ENCODE measurements at places on chromosomes 4 and X.

DNA sequence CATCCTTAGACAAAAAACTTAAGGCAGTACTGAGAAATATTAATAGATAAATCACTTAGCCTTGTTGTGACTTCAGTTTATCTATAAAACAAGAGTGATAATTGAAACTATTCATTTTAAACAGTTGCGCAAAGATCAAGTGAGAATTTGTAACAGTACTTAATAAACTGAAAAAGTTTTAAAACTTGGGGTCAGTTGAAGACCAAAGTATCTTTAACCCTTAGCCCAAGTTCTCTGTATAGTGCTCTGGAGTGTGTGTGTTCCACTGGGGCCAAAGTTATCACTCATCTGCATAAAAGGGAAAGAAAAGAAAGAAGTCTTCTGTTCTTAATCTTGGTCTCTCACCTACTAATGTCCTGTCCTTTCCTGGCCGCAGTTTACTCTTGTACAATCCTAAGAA, 11.3 kb downstream of the SMIM14 start:
- no peak for DNase-seq

- DNase-seq: no peak
These were observed 25.3 kb upstream of the GBA3 start for GRCh38 chr4:22667332-22667940.

- no peak for DNase-seq
These were observed 31.6 kb upstream of the HUWE1 start for GRCh38 chrX:53718073-53718472.

GRCh38 chrX:110745288-110745687, 50.3 kb downstream of the CHRDL1 start:
- no peak for DNase-seq

- DNase-seq: no peak
These were observed 98.2 kb downstream of the SLC39A8 start for GRCh38 chr4:102247041-102247440.

- DNase-seq: no peak
These were observed 89.3 kb upstream of the HHIP start for GRCh38 chr4:144556636-144557035.

- no peak for DNase-seq
These were observed 49.5 kb downstream of the UNC5C start for GRCh38 chr4:95499291-95499696.

GRCh38 chr4:57053508-57053907, 56.7 kb downstream of the IGFBP7 start:
- DNase-seq: peak; percentile 95

GRCh38 chr4:62193761-62194160, 993.6 kb downstream of the ADGRL3 start:
- DNase-seq: no peak

DNA sequence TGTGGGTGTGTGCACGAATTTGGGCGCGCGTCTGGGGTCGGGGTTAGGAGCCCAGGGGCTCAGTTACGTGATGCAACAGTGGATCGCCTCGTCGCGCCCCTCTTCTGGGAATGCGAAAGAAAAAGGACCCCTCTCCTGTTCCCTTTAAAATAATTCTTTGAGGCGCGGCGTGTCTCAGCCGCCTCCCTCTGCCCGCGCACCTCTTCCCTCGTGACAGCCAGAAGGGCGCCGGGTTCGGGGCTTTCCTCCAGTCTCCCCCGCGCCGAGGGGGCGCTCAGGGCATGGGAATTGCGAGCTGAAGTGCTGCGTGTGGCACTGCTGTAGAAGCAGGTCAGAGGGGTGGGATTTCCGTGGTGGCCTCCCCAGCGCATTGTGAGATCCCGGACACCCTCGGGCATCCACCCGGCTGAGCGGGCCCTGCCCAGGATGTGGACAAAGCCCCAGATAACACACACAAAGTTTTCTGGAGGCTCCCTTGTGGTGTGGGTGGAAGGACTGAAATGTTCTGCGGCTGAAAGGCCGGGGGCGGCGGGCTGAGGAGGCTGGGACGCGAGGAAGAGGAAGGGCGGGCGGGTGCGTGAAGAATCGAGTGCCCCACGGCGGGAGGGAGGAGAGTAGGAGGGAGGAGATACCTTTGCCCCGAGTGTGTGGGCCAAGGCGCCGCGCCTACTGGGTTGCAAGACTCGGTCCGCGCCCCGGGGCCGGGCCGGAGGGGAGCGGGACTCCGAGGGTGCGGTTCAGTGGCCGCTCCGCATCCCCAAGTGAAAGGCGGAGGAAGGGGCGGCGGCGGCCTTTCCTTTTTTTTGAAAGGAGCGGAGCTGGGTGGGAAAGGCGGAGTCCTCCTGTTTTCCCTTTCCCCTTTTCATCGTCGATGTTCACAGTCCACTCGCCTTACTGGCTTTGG, 752 bp downstream of the SEPTIN11 start:
- peak; percentile 30 for DNase-seq

GRCh38 chrX:111671668-111672067, 9.3 kb upstream of the ALG13 start:
- no peak for DNase-seq

DNA sequence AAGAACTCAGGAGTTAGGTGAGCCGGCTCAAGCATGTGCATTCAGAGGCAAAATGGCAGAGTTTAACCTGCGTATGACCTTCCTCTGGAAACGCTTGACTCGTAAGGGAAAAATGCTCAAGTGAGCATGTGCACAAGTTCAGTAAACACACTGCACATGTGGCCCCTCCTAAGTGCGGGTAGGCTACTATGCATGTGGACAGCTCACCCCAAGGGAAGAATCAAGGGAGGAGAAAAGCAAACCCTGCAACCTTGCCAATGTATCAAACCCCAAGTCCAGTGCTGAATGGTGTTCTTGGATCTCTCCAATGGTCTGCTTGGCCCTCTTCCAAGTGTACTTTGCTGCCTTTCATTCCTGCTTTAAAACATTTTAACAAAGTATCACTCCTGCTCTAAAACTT, 407.1 kb downstream of the ADAM29 start:
- no peak for DNase-seq

- DNase-seq: no peak
These were observed 157.1 kb upstream of the PGRMC2 start for GRCh38 chr4:128444544-128445302.

- DNase-seq: no peak
These were observed 48.3 kb downstream of the CD99L2 start for GRCh38 chrX:150849996-150850720.

GRCh38 chr4:153151535-153152455, 52.4 kb upstream of the TRIM2 start:
- peak; percentile 58 for DNase-seq

- DNase-seq: peak; percentile 65
These were observed 40.6 kb downstream of the GABRB1 start for GRCh38 chr4:47071901-47072341.

DNA sequence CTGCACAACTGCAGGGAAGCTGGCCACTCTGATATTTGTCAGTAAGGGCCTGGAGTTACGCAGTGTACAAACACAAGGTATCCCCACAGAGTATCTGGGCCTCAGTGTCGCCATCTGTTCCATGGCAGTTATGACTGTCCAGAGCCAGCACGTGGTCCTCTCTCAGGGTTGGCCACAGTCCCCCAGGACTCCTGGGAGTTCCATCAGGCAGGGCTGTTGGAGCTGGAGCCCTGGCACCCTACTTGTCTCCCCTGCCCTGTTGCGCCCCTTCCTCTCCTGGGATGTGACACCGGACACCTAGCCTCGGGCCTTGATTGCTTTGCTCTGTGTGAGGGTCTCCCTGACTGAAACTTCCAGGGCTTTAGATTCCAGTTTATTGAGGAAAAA, 8.4 kb downstream of the HTRA3 start:
- DNase-seq: no peak

DNA sequence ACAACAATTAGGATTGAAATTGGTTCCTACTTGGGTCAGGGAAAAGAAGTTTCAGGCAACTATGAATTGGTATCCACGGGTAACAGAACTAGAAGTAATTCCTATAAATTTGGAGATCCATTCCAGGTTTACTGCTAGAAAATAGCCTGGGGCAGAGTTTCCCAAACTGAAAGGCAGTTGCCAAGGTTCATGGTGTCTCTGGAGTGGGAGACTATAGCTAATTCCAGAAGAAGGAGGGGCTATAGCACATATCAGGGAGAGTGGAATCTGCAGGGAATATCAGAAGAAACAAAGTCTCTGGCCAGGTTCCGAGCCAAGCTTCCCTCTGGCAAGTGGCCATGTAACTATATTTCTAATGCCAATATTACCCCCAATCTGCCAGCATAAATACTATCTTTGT, 166.3 kb downstream of the GALNTL6 start:
- no peak for DNase-seq

DNA sequence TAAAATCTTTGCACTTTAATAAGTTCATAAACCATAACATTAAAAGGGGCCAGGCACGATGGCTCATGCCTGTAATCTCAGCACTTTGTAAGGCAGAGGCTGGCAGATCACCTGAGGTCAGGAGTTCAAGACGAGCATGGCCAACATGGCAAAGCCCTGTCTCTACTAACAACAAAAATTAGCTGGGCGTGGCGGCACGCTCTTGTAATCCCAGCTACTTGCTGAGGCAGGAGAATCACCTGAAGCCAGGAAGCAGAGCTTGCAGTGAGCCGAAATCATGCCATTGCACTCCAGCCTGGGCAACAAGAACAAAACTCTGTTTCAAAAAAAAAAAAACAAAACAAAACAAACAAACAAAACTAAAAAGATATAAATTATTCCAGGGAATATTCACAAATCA, 595.2 kb upstream of the LCORL start:
- DNase-seq: no peak

DNA sequence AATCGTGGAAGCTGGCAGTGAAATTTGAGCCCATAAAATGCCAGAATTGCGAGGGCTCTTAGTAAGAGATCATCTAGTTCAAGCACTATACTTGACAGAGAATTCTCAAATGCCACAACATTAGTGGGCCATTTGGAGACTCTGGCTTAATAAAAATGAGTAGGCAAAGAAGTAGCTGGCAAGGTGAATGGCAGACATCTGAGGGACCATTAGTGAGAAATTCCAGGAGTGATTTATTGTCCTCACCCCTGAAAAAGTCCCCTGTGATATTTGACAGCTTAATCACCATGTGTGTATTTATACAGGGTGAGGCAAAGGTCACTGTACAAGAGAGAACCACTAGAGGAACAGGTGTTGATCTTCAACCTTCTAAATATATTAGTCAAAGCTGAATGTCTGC, 207.5 kb downstream of the CHRDL1 start:
- no peak for DNase-seq

- DNase-seq: no peak
These were observed 1564.8 kb downstream of the RPA4 start for GRCh38 chrX:98448524-98448923.

DNA sequence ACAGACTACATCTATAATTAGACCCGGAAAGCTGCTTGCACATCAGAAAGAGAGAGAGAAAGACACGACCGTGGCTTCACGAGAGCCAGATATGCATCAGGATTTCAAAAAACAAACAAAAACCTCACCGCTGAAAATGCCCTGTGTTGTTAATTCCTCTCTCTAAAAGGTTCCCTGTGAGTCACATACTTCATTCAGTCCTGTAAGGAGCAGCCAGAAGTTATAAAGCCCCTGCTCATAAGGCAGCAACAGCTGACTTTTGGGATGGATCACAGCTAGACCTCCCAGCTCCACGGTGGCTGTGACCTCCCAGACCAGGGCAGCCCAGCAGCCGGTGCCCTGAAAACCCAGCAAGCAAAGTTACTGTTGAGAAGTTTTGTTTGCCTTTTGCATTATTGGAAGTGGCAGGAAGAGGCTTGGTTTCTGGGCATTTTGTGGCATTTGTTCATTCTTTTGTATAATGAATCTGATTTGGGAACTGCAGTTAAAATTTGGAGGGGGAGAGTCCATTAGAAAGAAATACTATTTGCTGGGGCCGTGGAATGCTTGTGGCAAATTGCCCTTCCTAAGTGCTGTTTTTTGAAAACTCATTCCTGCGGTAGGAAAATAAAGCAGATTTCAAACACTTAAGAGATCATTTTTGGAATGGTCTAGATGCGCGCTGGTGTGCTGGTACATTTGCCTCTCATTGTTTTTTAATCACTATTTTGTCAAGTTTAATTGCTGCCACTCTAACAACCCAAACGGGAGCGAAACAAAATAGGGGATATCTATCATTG, 520.4 kb downstream of the BCOR start:
- no peak for DNase-seq

- DNase-seq: no peak
These were observed 127.7 kb downstream of the DCTD start for GRCh38 chr4:182789529-182789928.

DNA sequence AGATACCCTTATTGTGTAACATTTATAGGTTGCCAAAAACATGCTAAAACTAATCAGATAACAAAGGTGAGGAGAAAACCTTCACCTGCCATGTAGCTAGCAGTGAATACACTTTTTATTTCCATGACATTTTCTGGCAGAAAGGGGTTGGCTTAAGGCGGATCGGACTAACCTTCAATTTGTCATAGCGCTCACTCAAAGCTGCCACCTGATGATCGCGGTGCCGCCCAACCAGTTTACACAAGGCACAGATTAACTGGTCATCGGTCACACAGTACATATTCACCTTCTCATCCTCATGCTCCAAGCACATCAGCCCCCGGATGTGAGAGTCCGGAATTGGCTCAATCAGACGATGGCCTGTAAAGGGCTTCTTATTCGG, 53.7 kb downstream of the MID1 start:
- DNase-seq: no peak

DNA sequence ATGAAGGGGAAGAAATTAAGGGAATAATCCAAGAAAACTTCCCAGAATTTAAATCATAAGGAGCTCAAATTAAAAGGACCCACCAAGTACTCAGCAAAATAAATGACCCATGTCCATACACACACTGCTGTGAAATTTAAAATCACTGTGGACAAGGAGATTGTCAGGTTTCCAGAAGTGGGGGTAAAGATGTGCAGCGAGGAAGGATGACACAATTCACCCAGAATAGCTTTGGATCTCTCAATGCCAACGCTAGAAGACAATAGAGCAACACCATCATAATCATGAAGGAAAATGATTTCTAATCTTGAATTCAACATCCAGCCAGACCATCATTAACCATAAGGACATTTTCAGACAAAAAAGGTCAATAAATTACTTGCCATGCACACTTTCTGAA, 65.7 kb downstream of the CASK start:
- no peak for DNase-seq

GRCh38 chr4:186984105-186984644, 260.5 kb upstream of the FAT1 start:
- no peak for DNase-seq

DNA sequence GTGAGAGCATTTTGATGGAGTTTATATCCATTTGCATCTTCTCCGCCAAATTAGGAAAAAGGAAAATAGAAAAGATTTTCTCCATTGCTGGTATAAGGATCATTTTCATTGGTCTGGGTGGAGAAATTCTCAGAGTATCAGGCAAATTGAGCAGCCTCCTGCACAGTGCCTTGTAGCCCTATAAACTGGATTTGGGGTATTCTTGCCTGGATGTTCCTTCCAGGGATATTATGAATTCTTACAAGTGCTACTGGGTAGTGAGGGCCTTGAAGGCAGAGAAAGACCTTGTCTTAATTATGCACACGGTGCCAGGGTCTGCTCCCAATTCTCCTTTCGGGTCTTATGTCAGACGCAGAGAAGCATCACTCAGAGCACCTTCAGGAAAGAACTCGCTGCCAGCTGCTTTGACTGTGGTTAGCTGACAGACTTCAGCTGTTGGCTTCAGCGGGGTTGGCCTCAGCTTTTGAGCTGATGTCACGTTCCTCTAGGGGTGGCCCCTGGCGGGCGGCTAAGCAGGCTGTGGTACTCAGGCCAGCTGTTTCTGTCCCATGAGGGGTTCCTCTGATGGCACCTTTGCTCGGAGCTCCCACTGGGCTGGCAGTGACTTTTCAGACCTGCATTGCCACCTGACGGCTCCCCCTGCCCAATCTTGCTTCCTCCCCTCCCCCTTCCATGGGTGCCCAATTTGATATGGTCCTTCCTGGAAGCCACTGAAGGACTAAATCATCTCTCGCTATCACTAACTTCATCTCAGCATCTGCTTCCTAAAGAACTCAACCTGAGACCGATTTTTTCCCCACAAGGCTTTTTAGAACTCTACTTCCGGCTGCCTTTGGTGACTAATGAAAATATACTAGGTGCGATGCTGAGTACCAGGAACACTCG, 519.5 kb downstream of the BCOR start:
- DNase-seq: no peak
